Endodermal cell (in vitro differentiated cells): ENCODE measurements at places on chromosomes 11 and 22. TPM values are rescaled to one million over a fixed set of nuclear protein-coding genes. Genes with fewer than 3 reads are reported as not detected.

- DNase-seq: no peak
These were observed 10.2 kb upstream of the LTO1 start for GRCh38 chr11:69685348-69685747.

DNA sequence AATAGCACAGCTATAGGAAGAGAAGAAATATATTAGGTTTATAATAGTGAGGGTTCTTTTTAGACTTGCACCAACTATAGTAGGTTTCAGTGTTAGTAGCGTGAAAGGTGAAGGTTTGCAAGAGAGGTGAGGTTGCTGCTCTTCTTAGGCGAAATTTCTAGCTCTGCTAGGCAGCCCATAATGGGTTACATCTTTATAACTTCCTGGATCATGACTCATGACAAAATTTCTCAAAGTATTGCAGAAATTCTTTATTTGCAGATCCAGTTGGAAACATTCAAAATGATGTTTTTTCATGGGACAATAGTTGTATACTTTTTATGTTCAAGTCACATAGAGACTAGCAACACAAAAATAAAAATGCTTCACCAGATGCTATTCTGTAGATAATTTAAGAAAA lies 260.0 kb downstream of the SOX6 start:
- no peak for DNase-seq

- DNase-seq: peak; percentile 85
These were observed 132.0 kb downstream of the ELP4 start for GRCh38 chr11:31641477-31642062.

XKR3 gene
- total RNA-seq: not detected in 2 replicates

FBLN1 gene
- 271 to 305 TPM (median 304 TPM) in 3 replicates for total RNA-seq
